ENCODE measurements at places on chromosomes 5 and 9.

- DNase-seq: no peak
Observed at GRCh38 chr9:1879501-1879900, 135.6 kb upstream of the SMARCA2 start.

GRCh38 chr5:178606269-178606668 is 16.1 kb upstream of the COL23A1 start:
- no peak for DNase-seq

- peak; percentile 41 for DNase-seq
Observed at GRCh38 chr5:95620870-95621838, 1.3 kb downstream of the GPR150 start.

GRCh38 chr9:136361047-136361753 is 2.3 kb downstream of the DNLZ start:
- DNase-seq: no peak

DNA sequence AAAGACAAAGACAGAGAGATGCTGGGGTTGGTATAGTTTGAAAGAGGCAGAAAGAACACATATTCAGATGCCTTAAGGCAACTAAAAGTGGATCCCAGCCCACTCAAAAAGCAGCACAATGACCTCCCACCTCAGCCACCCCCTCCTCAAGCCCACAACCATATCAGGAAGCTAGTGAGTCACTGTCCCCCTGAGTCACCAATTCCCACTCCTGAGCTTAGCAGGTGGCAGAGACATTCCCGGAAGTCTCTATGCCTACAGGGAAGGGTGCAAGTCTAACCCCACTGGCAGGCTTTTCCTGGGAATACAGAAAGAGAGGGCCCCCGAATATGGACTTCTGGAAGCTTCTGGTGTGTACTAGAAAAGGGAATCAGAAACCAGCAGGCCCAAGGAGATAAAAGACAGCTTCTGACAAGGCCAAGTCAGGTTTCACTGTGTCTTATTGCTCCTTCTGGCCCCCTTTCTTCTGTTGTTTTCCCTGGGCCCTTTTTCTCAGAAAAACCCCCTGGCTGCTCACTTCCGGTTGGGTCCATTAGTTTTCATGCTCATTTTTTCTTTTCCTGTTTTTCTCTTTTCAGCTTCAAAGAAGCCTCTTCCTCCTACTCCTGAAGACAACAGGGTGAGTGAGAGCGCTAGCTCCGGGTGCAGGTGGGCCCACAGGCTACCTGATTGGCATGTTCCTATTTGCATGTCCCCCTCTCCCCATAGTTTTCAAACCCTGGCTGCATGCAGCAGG is 36.8 kb downstream of the ITK start:
- no peak for DNase-seq

GRCh38 chr5:158039441-158039840 is 180.5 kb upstream of the CLINT1 start:
- DNase-seq: no peak

DNA sequence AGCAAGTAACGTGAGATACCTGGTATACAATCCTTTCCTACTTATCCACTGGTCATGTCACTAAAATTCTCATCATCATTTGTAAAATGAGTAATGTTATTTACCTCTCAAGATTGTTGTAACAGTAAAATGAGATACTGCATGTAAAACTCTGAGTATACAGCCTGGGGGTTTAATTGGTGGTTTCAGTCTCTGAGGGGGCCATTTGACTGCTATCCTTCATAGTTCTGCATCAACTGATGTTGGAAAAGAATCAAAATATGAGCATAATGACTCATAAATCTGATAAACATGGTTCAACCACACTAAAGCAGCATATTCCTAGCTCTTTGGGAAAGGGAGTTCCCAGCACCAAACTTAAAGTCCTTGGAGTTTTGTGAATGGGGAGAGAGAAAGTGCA is 181.0 kb upstream of the GHR start:
- no peak for DNase-seq

GRCh38 chr5:110321117-110321516 is 405.4 kb downstream of the TMEM232 start:
- DNase-seq: no peak

- DNase-seq: no peak
Observed at GRCh38 chr9:100317706-100318105, 35.0 kb downstream of the TEX10 start.

DNA sequence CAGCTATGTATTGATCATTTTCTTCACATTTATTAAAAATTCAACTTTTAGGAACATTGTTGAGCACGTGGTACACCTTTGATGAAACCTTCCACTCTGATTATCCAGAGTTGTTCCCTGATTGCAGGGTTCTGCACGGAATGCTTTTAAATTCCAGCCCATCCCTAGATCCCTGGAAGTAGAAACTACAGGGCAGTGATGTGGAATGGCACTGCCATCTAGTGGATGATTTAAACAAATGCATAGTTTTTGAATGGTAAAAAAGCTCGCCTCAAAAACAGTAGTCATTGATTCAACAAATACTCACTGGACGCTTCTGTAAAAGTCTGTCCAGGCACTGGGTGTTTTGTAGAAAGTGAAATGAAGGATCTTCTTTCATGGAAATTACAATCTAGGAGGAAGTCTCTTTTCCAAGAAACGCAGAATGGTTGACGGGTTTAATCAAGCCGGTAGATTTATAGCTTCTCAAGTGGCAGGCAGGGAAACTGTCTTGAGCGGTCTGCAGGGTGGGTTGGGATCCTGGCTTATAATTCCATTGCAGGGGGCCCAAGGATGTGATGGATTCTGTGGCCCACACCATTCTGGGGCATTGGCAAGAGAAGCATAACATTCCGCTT is 118.4 kb downstream of the ARHGAP26 start:
- peak; percentile 51 for DNase-seq

DNA sequence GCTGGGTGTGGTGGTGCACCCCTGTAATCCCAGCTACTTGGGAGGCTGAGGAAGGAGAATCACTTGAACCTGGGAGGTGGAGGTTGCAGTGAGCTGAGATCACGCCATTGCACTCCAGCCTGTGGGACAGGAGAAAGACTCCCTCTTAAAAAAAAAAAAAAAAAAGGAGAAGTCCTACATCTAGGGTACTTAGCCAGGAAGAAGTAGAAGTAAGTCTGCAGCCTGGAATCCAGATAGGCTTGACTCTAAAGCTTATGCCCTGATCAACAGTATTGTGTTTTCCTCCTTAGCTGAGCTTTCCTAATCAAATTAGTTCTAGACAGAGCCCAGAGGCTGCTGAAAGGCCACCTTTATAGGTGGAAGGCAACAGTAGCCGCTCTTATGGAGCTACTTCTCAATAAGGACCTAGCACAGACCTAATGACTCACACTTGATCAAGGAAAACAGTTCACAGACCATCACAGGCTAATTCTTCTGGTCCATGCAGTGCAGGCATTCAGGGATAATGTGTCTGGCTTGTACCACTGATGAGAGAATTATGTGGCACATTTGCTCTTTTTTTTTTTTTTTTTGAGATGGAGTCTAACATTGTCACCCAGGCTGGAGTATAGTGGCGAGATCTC is 105.5 kb upstream of the KLF4 start:
- no peak for DNase-seq

- DNase-seq: no peak
Observed at GRCh38 chr5:103208460-103208859, 50.1 kb upstream of the MACIR start.

GRCh38 chr9:24118190-24118589 is 292.1 kb upstream of the ELAVL2 start:
- DNase-seq: no peak

DNA sequence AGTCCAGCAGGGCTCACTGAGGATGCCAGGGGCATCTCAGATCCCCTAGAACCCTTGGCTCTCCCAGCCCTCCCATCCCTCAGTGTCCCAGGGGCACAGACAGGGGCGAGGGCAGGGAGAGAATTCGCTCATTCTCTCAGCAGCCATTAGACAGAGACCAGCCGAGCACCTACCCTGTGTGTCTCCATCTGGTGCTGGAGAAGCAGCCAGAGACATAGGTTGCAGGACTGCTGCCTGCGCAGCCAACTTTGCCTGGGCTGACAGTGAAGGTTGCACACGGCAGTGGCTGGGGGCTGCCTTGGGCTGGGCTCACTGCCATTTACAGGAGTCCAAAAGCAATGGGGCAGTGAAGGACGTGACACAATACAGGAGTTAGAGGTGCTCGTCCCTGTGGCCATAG is 60.9 kb downstream of the OLFM1 start:
- no peak for DNase-seq

- DNase-seq: no peak
Observed at GRCh38 chr9:71519098-71519696, 249.1 kb downstream of the CEMIP2 start.

- DNase-seq: peak; percentile 66
Observed at GRCh38 chr5:172707285-172708182, 63.5 kb downstream of the DUSP1 start.
